Stimulated activated naive CD4-positive, alpha-beta T cell treated with Interleukin-2 at 50 U/mL for 16 hours (primary cell): ENCODE measurements at places on chromosomes 13 and 19.

- no peak for DNase-seq
Observed at GRCh38 chr13:48078251-48078656, 16.6 kb downstream of the MED4 start.

DNA sequence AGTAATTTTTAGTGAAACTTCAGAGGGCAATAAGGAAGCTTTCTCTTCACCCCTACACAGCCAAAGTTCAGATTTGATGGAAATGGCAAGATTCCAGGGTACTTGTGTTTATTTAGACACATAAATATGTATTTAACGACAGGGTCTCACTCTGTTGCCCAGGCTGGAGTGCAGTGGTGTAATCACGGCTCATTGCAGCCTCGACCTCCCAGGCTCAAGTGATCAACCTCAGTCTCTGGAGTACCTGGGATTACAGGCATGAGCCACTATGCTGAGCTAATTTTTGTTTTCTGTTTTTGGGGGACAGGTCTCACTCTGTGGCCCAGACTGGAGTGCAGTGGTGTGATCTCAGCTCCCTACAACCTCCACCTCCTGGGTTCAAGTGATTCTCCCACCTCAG lies 2.0 kb upstream of the SYCE2 start:
- DNase-seq: no peak

GRCh38 chr13:69194130-69194529 lies 913.5 kb upstream of the ATXN8OS start:
- no peak for DNase-seq

- DNase-seq: no peak
Observed at GRCh38 chr19:5452594-5453565, 2.3 kb upstream of the ZNRF4 start.
